ENCODE measurements at places on chromosomes 3 and 15.

DNA sequence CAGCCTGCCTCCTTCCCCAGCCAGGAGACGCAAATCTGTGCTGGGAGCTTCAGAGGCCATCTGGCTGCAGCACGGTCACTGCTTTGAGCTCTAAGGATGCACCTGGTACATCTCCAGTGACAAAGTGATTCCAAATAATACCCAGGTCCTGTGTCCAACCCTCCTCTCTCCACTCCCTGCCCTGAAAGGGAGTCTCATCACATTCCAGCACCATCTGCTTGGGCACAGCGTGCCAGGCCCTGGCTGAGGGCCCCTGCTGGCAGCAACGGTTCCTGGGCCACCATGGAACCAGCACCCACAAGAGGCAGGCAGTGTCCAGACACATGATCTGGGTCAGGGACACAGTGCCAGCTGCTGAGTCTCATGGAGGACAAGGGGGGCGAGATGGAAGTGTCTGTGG lies 81.3 kb downstream of the MTHFS start:
- no peak for DNase-seq

- no peak for DNase-seq
These were observed 43.9 kb downstream of the ADIPOQ start for GRCh38 chr3:186886202-186886981.

DNA sequence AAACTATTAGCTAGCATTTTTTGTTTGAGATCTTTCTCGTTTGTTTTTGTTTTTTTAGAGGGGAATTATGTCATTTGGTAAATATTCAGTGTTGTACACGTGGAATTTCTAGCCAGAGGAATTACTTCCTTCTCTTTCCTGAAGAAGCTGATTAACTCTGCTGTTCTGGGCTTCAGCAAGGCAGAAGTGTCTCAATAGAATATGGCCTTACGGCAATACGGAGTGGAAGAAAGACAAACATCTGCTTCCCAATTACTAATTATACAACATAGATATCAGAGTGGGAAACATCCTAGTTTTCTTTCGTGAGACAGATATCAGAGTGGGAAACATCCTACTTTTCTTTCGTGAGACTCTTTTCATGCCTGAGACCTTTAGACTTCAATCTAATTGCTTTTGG lies 11.9 kb downstream of the P3H2 start:
- DNase-seq = no peak

GRCh38 chr3:156516961-156517360 lies 38.0 kb downstream of the SSR3 start:
- no peak for DNase-seq

GRCh38 chr3:98039322-98040024 lies 4.4 kb upstream of the GABRR3 start:
- peak; percentile 62 for DNase-seq

GRCh38 chr15:83207009-83207659 lies 489 bp downstream of the HDGFL3 start:
- DNase-seq = peak; percentile 3

- no peak for DNase-seq
These were observed 26.4 kb downstream of the RBM6 start for GRCh38 chr3:49966233-49966942.

GRCh38 chr3:111299192-111299615 lies 227.6 kb downstream of the NECTIN3 start:
- no peak for DNase-seq

- DNase-seq = no peak
These were observed 326.4 kb downstream of the SV2B start for GRCh38 chr15:91426412-91426811.

DNA sequence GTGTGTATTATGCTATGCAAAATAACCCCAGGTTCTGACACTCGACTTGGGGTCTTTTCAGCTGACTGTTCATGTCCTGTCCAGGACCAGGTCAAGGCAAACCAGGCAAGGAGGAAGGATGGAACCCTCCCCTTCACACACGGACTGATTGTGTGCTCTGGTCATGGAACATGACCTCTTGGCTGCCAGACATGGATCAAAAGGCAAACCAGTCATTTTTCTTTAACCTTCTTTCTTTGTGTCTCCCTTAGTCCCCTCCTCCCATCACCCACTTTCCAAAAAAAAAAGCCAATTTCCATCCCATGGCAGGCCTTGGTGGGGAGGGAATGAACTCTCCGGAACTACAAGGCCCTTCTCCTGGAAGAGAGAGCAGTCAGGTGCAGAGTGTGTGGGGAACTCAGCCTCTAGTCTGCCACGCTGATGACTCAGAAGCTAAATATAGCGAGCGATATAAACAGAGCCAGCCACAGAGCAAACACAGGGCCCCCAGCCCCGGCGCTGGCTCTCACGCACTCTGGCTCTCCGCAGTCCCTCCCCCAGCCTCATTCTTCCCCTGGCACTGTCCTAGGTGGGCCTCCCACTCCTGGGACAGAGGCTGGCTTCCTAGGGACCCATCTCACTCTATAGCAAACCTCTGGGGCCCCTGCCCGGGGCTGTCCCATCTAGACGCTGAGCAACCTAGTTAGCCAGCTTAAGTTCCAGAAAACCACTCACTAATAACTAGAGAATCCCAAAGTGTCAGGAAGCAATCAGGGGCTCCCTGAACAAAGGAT lies 10.0 kb downstream of the BMF start:
- DNase-seq = no peak

DNA sequence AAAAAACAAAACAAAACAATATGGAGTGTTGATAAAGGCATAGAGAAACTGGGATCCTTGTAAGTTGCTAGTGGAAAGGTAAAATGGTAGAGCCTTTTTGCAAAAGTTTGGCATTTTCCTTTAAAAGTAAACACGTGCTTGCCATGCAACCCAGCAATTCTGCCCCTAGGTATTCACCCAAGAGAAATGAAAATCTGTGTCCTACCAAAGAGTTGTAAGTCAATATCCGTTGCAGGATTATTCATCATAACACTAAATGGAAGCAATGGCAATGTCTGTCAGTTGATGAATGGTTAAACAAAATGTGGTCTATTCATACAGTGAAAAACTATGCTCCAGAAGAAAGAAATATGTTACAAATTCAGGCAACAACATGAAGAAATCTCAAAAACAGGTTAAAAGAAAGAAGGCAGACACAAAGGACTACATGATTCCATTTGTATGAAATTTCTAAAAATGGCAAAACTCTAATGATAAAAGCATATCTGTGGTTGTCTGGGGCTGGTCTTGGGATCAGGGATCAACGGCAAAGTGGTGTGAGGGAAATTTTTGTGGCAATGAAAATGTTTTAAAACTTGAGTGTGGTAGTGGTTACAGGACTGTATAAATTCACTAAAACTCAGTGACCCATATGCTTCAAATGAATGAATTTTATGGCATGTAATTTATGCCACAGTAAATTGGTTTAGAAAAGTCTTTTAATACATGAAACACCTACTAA lies 229.6 kb downstream of the OPA1 start:
- no peak for DNase-seq

DNA sequence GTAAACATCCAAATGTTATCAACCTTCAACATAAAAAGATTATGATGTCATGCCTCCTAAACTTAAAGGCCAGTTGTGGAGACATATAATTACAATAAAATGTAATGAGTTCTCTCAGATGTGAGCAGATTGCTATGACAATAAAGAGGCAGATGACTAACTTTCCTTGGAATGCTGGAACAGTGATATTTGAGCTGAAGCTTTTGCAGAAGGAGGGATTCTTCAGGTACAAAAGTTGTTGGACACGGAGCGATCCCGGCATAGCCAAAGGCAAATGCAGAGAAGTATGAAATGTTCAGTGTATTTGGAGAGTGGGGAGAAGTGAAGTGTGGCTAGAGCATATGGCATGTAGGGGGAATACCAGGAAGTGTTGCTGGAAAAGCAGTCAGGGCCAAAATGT lies 520.1 kb downstream of the FGF12 start:
- DNase-seq = no peak

DNA sequence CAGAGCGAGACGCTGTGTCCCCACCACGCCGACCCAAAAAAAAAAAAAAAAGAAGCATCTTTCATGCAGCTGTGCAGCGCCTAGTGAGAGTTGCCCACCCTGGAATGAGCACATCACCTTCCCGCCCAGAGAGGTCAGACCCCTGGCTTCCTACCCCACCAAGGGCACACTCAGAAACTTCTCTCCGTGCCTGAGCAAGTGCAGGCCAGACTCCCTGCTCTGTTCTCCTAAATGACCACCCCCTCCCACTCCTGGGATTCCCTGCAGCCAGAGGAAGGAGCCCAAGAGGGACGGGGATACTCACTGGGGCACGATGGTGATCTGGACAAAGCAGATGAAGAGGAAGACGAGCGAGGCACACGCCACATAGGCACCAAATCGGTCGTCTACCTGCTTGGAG lies 116.0 kb downstream of the SEC22A start:
- DNase-seq = no peak

GRCh38 chr15:51696566-51696965 lies 15.3 kb downstream of the SCG3 start:
- DNase-seq = no peak

DNA sequence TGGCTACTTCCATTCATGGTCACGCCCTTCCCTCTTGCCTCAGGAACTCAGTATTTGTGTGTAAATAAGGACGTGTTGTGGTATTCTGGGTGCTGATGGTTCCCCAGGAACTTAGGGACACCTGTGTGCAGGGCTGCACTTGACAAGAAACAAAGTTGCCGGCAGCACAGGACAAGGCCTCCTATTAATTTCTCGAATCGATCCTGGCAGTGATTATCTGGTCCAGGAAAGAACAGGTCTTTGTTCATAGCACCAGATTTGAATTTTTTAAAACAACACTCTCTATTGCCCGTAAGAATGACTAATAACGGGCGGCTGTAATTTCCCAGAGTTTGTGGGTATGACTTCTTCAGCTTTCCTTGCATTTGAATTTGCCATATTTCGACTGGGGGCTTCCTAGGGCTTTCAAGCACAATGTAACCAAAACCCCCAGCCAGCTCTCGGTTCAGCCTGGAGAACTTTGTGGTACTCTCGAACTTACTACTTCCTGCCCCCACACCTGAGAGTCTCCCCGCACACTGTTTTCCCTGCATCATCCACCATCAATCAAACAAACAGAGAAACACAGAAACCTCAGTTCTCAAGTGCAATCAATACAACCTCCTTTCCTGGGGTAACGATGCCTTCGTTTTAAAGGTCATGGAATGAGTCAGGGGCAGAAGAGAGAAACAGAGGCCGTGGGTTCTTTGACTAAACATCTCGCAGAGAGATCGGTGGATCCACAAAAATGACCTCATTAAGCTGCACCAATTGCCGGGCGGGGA lies 241.7 kb upstream of the ICE2 start:
- peak; percentile 17 for DNase-seq

DNA sequence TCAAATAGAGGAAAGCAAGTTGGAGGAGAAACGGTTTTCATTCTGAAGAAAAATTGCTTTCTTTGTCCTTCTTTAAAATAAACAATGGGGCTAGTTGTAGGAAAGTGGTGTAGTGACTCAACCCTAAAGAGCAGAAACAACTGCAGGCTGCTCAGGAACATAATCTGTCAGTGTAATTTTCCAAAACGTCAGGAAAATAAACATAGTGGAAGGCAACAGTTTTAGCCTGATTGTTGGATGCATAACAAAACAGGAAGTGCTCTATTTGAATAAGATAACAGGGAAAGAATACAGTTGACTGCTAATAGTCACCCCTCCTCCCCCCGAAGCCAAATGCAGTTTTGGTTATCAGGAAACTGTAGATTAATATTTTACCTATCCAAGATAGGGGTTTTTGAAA lies 167.6 kb downstream of the ECT2 start:
- DNase-seq = no peak

DNA sequence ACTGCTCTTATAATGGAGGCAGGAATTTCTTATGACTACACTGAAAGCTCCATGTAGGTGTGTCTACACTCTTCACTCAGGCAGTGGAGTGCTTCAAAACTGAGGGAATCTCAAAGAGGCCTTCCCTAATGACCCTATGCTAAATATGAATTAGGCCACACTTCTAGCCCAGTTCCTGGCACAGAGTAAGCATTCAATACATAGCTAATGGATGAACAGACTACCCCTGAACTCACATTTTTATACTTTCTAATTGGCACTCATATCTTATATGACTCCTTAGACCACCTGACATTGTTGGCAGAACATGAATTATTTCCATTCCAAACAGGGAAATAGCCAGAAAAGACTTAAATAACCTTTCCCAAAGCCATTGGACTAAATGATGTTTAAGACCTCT lies 3.4 kb downstream of the RARRES1 start:
- no peak for DNase-seq

DNA sequence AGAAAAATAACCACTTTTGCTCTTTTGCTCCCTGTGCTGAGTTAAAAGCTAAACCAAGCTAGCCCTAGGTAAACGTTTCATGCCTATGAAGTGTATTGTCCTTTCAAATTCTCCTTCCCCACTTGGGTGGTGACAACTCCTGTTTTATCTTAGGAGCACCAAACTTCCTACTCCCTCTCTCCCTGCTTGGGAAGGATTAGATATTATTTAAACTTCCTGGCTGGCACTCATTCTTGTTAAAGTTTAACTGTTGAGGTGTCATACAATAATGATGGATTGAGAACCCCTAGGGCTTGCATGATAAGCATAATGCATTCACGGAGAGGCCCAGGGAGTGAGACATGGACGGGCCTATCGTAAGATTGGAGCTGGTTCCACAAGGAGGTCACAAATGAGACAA lies 29.5 kb downstream of the B4GALT4 start:
- no peak for DNase-seq
